Natural killer cell (primary cell): ENCODE measurements at places on chromosomes 1 and 21. TPM values are rescaled to one million over a fixed set of nuclear protein-coding genes. Genes with fewer than 3 reads are reported as not detected.

GRCh38 chr1:201594575-201595245 lies 55.8 kb downstream of the NAV1 start:
- DNase-seq = no peak
- no peak overlapping the region for H3K4me3 ChIP-seq
- no peak overlapping the region for H3K27ac ChIP-seq

GRCh38 chr1:180814258-180814657 lies 98.4 kb upstream of the KIAA1614 start:
- no peak for DNase-seq
- no peak overlapping the region for H3K4me3 ChIP-seq
- no peak overlapping the region for H3K27ac ChIP-seq

DNA sequence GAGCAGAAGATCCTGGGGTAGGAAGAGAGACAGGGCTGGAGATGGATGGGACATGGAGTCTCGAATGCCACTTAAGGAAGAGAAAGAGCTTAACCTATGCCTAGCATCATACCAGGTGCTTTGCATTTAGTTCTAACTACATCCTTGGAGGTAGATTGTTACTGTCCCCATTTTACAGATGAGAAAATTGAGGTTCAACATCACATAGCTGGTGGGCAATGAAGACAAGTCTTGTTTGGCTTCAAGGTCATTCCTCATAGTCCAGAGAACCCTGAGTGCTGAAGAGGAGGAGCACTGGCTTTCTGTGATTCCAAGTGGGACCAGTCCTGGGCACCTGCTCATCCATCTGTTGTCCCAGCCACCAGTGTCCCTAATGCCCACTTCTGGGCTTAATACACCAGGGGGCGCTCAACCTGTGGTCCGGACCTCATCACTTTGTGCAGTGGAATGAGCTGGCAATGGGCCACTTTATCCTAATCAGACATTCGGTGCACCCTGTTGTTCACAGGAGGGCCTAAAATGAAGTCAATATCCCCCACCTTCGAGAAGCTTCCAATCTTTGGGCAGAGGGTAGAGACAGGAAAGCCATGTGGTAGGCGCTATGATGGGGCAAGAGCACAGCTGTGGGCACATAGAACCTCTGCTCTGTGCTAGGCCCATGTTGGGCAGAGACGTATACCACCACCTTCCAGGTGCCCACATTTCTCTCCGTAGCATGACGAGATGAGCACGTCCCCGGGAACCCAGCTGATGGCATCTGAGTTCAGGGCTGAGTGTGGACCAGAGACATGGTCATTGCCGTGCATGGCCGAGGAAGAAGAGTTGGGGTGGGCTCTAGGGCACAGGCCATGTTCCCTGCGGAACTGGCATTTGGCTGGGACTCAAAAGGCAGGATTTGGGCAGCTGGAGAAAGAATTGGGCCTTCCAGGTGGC lies 9.2 kb downstream of the RPS6KA1 start:
- peaks cover 87% of the 10 kb centered on the region for H3K4me1 ChIP-seq
- peak overlapping the region; percentile 27 for H3K27ac ChIP-seq

DNA sequence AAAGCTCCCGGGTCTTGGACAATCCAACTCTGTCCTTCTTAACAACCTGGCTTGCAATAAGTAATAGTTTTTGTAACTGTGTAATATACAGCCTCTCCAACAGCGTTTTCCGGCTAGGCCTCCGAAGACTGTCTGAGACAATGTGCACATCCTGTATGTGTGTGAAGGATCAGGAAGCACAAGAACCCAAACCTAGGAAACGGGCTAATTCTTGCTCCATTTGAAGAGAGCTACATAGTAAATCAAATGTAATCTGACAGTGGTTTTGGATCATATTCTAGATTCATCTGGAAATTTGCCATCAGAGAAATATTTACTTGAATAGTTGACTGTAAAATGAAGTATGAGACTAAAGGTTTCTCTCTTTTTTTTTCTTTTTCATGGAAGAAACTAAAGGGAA lies 1.2 kb downstream of the GPR52 start:
- no peak overlapping the region for H3K27ac ChIP-seq
- no peaks in the 10 kb centered on the region for H3K36me3 ChIP-seq
- DNase-seq = no peak
- H3K4me1 ChIP-seq = no peaks in the 10 kb centered on the region
- no peak overlapping the region for H3K4me3 ChIP-seq

GRCh38 chr21:34822942-34823341 lies 154.1 kb downstream of the CLIC6 start:
- DNase-seq = no peak
- no peaks in the 10 kb centered on the region for H3K27me3 ChIP-seq
- H3K27ac ChIP-seq = no peak overlapping the region

DNA sequence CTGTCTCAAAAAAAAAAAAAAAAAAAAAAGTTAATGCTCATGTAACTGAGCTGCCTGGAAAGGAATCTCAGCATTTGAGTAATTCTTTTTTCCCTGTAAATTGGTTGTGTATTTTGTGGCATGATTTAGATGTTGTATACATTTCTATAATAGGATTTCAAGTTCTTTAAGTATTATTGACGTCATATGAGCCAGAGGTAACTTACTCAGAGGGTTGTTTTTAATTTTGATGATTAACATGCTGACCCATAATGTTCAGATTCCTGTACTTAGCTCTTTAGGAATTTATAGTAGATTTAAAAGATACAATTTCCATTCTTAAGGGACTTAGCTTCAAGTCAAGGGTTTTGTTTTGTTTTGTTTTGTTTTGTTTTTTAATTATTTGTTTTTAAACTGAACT lies 120.4 kb downstream of the CACHD1 start:
- no peaks in the 10 kb centered on the region for H3K36me3 ChIP-seq
- no peak overlapping the region for H3K4me3 ChIP-seq
- no peaks in the 10 kb centered on the region for H3K4me1 ChIP-seq
- no peak for DNase-seq
- no peak overlapping the region for H3K27ac ChIP-seq

DNA sequence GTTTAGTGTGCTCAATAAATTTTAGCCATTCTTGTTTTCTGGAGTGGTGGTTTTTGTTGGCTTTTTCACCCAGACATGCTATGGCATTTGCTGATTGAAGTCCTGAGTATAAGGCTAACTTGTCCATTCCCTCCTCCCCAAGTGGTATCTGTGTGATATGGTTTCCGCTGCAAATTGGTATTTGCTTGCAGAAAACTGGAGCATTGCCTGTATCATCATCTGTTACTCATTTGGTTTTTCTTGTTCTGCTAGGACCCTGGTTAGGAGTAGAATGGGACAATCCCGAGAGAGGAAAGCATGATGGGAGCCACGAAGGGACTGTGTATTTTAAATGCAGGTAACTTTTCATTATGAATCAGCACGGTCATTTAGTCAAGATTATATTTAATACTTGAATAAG lies 34.0 kb downstream of the TBCE start:
- no peak overlapping the region for H3K27ac ChIP-seq
- no peaks in the 10 kb centered on the region for H3K27me3 ChIP-seq
- peaks cover 3% of the 10 kb centered on the region for H3K36me3 ChIP-seq
- no peak overlapping the region for H3K4me3 ChIP-seq
- DNase-seq = no peak

- H3K4me3 ChIP-seq = no peak overlapping the region
- H3K27ac ChIP-seq = no peak overlapping the region
- no peaks in the 10 kb centered on the region for H3K36me3 ChIP-seq
- no peaks in the 10 kb centered on the region for H3K4me1 ChIP-seq
Observed at GRCh38 chr21:16294128-16294527, 564.3 kb downstream of the USP25 start.

- no peaks in the 10 kb centered on the region for H3K36me3 ChIP-seq
- H3K4me3 ChIP-seq = no peak overlapping the region
- no peaks in the 10 kb centered on the region for H3K4me1 ChIP-seq
- DNase-seq = no peak
Observed at GRCh38 chr1:232244426-232244825, 385.5 kb downstream of the SIPA1L2 start.

DNA sequence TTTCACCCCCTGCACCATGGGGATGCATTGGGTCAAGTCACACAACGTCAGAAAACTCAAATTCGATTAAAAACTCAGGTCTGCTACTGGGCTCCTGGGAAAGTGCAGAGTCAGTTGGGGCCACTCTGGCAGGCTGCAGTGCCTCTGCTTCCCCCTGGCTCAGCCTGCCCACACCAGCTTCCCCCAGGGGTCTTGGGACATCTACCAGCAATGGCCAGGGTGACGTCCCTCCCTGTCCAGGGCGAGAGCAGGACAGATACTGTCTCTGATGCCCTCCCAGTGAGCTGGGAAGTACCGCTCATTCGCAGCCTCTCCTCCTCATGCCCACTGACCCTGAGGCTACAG lies 106.2 kb upstream of the COL6A1 start:
- H3K27ac ChIP-seq = no peak overlapping the region
- H3K4me1 ChIP-seq = peaks cover 5% of the 10 kb centered on the region

- H3K27me3 ChIP-seq = peaks cover 15% of the 10 kb centered on the region
- H3K4me1 ChIP-seq = peaks cover 9% of the 10 kb centered on the region
- H3K4me3 ChIP-seq = no peak overlapping the region
Observed at GRCh38 chr1:156887734-156888133, 5.8 kb upstream of the PEAR1 start.

DNA sequence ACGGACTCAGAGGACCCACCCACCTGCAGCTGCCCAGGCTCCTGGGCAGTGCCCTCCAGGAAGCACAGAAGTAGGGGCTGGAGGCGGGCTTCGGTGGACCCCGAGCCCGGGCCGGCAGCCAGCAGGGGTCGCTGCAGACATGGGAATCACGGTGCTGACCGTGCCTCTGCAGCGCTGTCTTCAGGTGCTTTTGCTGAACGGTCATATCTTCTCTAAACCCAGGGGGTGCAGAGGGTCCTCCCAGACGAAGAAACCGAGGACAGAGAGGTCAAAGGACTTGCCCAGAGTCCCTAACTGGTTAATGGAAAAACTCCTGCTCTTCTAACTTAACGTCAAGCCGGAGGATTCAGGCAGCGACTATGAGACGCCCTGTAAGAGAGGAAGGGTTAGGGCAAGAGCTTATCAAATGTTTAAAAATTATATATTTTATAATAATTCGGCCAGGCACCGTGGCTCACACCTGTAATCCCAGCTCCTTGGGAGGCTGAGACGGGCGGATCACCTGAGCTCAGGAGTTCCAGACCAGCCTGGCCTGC lies 21.5 kb upstream of the LEFTY2 start:
- H3K36me3 ChIP-seq = no peaks in the 10 kb centered on the region
- H3K27ac ChIP-seq = no peak overlapping the region
- DNase-seq = peak; percentile 67
- H3K4me3 ChIP-seq = no peak overlapping the region
- no peaks in the 10 kb centered on the region for H3K27me3 ChIP-seq

- H3K27ac ChIP-seq = no peak overlapping the region
- no peaks in the 10 kb centered on the region for H3K36me3 ChIP-seq
- DNase-seq = no peak
- peaks cover 12% of the 10 kb centered on the region for H3K27me3 ChIP-seq
- no peak overlapping the region for H3K4me3 ChIP-seq
- peaks cover 2% of the 10 kb centered on the region for H3K4me1 ChIP-seq
Observed at GRCh38 chr1:38800720-38801671, 58.6 kb downstream of the RRAGC start.

DNA sequence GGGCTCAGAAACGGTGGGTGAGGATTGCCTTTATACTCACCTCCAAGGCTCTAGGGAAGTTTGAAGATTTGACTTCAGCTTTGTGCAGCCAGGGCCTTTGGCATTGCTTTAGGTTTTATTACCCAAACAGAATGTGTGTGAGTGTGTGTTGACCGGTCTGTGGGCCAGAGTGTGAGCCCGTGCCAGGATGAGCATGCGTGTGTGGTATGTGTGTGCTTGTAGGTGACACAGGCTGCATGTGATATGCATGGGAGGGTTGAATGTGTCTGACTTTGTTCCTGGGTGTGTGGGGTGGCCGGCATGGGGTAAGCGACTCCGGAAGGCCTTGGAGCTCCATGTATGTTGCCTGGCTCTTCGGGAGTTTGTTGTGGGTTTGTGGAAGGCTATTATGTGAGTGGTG lies 160.5 kb downstream of the FOXD2 start:
- H3K4me1 ChIP-seq = no peaks in the 10 kb centered on the region
- DNase-seq = no peak
- no peaks in the 10 kb centered on the region for H3K36me3 ChIP-seq
- H3K27me3 ChIP-seq = peaks cover 8% of the 10 kb centered on the region

DNA sequence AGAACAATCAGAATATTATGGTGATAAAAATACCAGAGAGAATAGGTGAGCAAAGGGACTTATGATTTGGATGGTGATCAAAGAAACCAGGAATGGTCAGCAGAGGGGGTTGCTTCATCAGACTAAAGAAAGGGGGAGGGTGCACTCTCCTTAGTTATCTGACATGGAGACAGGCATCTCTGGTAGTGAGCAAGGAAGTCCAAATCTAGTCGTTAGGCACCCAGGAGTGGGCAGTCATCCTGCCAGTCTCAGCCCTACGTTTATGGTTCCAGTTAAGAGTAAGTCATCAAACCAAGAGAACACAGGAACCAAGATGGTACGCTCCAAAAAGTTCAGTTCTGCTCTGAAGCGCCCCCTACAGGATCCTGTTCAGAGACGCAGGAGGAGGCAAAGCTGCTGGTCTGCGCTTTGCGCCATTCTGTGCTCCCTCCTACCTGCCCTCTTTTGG lies 28.6 kb downstream of the EBNA1BP2 start:
- no peak overlapping the region for H3K27ac ChIP-seq
- H3K4me1 ChIP-seq = peaks cover 7% of the 10 kb centered on the region
- H3K4me3 ChIP-seq = no peak overlapping the region
- H3K36me3 ChIP-seq = no peaks in the 10 kb centered on the region
- peaks cover 31% of the 10 kb centered on the region for H3K27me3 ChIP-seq

DNA sequence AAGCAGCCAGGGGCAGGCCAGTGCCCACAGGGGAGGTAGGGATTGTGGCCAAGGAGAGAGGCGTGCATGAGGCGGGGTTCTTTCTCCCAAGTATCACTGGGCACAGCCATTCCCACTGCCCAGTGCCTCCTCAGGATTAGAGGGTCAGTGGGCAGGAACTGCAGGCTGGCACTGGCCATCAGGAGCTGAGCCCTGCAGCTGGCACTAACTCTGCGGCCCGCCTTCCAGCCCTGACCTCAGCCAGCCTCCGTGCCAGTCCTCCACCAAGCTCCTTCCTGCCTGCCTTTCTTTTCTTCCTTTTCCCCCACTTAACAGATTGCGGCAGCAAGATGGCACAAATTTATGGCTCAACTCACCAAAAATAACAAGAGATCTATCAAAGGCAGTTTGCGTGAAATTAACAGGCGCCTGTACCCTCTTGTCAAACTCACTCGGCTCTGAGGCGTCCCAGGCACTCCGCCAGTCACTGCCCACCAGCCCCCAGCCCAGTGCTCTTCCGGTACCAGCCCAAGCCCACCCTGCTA lies 11.1 kb downstream of the ADGRB2 start:
- H3K4me1 ChIP-seq = peaks cover 50% of the 10 kb centered on the region
- H3K36me3 ChIP-seq = no peaks in the 10 kb centered on the region
- DNase-seq = no peak
- H3K4me3 ChIP-seq = no peak overlapping the region

GRCh38 chr1:203702130-203702577 lies 62.8 kb upstream of the LAX1 start:
- peaks cover 83% of the 10 kb centered on the region for H3K36me3 ChIP-seq
- peaks cover 3% of the 10 kb centered on the region for H3K4me1 ChIP-seq
- peak; percentile 62 for DNase-seq
- H3K27me3 ChIP-seq = no peaks in the 10 kb centered on the region

Gene CREB3L4
- total RNA-seq = 10.9 TPM

Gene GJB5
- not detected for total RNA-seq

Gene KCNE1
- 3.3 TPM for total RNA-seq

Gene TIAM1
- total RNA-seq = 19.1 TPM

Gene LRRC7
- total RNA-seq = not detected

Gene ANKRD35
- total RNA-seq = 0.23 TPM

Gene DIRAS3
- not detected for total RNA-seq

Gene EFNA1
- total RNA-seq = 1.5 TPM

Gene KRTAP7-1
- not detected for total RNA-seq
